ENCODE measurements at places on chromosomes 2 and 18.

DNA sequence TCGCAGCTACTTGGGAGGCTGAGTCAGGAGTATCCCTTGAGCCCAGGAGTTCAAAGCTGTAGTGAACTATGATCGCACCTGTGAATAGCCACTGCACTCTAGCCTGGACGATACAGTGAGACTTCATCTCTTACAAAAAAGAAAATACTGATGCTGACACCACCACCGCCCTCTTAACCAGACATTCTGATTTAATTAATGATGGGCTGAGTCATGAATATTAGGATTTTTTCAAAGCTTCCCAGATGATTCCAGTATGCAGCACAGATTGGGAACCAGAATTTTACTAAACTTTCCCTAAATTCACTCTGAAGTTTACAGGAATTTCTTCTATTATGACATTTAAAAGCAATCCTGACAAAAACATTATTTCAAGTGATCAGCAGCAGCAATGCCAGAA lies 130.1 kb downstream of the ERBB4 start:
- no peak for DNase-seq

DNA sequence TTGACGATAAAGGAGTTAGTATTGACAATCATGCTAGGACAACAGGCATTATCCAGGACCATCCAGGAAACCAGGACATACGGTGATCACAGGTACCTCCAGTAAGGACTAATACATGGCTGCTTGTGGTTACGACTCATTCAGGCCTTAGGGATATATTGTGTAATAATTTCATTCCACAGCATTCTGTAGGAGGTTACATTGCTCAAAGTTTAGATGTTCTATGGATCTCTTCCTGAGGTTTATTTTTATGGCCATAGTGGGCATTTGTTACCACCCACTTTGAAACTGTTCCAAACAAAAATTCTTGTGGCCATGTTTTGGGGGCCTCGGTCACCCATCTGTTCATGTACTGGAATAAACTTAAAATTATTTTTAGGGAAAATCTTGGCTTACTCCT lies 431.6 kb downstream of the METTL4 start:
- no peak for DNase-seq

GRCh38 chr2:636641-637405 lies 40.4 kb downstream of the TMEM18 start:
- DNase-seq: no peak

- DNase-seq: no peak
Measured at GRCh38 chr2:171347591-171348032, 86.2 kb downstream of the METTL8 start.

DNA sequence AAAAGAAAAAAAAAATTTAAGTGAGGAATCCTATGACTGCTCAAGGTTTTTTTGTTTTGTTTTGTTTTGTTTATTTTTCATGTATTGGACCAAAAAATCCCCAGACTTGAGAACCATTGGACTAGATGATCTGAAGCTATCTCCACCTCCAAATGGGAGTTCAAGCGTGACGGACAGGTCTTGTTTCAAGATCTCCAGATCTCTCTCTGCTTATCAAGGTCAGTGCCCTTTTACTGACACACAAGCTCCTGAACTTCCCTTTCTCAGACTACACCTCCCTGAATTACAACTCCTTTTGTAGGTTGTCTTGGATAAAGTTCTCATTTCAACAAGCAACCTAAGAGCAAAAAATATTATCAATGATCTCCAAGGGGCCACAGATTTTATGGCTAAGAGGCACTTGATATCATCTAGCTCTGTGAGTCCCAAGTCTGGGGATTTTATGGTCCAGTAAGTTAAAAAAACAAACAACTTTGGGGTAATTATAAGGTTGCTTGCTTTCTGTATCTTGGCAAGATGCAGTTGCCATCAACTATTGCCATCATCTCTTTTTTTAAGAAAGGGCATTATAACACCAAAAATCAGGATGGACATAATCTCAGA lies 396.0 kb upstream of the ATP5MC3 start:
- DNase-seq: no peak

DNA sequence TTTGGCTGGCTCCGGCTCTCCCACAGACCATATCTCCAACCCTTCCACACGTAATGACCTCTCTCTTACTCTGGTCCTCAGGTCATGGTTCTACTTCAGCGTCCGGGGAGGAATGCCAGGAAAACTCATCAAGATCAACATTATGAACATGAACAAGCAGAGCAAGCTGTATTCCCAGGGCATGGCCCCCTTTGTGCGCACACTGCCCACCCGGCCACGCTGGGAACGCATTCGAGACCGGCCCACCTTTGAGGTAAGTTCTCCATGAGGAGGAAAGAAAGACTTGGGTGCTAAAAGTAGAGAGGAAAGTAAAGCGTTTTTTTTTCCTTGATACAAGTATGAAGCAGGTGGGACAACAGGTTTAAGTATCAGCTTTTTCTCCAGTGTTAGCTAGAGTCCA lies 1.9 kb downstream of the AGBL5 start:
- DNase-seq: no peak

DNA sequence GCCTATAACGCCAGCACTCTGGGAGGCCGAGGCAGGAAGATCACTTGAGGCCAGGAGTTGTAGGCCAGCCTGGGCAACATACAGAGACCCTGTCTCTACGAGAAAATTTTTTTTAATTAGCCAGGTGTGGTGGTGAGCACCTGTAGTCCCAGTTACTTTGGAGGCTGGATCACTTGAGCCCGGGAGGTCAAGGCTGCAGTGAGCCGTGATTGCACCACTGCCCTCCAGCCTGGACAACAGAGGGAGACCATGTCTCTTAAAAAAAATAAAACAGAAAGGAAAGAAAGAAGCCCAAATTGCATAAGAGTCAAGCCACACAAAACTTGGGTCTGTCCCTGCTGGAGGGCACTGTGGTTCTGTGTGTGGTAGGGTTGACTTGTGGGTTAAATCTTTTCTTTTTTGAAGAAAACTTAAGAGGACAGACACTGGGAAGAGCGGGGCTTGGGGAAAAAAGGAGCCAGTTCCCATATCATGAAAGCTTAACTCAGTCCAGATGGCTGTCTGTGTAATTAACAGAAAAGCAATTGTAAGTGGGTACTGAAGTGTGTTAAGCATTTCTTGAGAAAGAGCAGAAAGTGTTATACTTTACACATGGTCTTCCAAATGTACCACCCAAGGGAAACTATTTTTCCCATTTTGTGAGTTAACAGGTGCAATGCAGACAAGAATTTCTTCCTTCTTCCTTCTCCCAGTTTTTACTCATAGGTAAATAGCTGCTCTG lies 115.1 kb downstream of the ALPK2 start:
- no peak for DNase-seq

DNA sequence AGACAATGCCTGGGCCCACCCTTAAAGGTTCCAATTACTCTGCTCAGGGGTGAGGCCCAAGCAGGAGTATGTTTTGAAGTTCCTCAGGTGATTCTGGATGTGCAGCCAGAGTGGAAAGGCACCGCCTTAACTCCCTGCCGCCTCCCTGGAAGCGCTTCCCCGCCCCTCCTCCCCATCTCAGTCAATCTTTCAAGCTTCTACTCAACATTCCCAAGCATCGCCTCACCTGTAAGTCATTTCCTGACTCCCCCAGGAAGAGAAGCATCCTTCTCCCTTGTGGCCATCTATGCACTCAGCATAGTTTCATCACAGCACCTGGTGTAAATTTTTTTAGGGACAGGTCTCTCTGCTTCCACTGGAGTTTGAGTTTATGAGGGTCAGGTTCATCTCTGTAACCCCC lies 67.5 kb downstream of the MYL12B start:
- no peak for DNase-seq

GRCh38 chr2:126145752-126146151 lies 510.2 kb upstream of the GYPC start:
- DNase-seq: no peak

DNA sequence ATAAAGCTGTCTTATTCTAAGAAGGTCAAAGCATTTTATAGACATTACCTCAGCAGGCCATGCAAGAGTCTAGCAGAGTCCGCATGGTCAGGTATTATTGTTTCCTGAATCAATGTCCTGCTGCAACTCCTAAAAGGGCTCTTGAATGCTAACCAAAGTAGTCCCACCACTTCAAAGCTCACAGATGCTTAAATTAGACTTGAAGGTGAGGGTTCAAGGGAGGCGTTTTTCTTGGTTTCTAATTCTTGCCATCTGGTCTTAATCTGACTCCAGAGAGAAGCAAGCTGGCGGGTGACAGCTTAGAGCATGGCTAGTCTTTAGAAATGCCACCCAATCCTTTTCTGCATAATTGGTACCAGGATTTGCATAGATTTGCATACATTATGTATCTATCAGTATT lies 226.3 kb downstream of the MREG start:
- DNase-seq: no peak

DNA sequence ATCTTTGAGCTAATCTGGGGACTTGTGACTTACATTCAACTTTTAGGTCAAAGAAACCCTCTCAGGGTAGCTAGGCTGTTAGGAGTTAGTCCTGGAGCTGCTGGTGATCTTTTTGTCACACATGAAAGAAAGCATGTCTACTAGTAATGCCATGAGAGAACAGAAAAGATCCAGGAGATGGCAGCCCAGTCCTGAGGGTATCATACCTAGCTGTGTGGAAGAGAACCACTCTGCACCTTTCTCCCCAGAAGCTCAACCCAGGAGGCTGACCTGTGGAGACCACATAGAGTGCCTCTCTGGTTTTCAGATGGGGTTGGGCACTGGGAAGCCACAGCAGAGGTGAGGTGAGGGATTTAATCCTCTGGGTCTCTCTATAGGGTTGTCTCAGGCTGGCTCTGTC lies 460.2 kb upstream of the UBE2E3 start:
- no peak for DNase-seq

GRCh38 chr2:110205660-110206455 lies 1.0 kb upstream of the NPHP1 start:
- DNase-seq: no peak

DNA sequence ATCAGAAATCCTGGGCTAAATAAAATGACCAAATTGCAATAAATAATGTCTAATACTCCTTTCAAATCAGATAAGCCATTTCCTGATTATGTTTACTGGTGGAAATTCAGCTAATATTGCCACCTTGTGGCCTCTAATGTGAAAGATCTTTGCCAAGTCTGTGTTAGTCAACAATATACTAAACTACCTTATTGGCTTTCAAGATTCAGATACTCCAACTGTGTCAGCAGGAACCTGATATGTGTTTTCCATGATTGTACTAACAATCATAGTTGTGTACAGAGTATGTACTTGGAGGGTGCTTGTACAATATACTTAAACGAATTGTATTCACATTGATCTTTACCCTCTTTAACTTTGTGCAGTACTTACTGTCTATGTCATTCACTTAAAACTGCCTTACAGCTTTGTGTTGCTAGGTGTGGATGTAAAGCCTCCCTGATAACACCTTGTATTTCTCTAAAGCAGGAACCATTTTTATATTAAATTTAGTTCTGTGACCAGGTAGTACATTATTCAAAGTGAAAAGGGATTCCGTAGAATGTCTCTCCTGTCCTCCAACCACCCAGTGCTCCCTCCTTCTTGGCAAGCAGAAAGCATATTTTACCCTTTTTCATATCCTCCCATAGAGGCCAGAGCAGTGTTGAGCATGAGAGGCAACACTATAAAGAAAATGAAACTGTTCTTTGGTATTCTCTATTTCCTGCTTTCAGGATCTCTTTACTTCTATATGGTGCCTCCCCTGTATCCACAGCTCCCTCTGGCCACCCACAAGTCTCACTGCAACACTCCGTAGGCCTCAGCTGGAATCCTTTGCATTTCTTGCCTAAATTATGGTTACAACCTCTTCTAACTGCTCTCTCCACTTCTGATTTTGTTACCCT lies 75.2 kb upstream of the C2orf15 start:
- DNase-seq: no peak

DNA sequence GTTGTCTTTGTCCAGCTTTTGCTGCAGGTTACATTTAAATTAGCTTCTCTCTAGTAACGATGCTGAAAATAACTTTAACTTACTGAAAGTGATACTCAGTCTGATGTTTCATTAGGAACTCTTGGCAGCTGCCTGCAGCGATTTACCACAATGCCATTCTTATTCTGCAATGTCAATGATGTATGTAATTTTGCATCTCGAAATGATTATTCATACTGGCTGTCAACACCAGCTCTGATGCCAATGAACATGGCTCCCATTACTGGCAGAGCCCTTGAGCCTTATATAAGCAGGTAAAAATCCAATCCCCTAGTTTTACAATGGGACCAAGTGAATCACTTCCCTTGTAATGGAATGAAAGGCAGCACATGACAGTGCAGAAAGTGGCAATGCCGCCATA lies 16.3 kb upstream of the MFF start:
- no peak for DNase-seq

- peak; percentile 42 for DNase-seq
Measured at GRCh38 chr2:33598561-33599174, 431 bp downstream of the FAM98A start.

GRCh38 chr2:54574107-54574859 lies 118.2 kb downstream of the SPTBN1 start:
- peak; percentile 68 for DNase-seq

GRCh38 chr18:10018289-10018688 lies 104.5 kb downstream of the VAPA start:
- no peak for DNase-seq

GRCh38 chr2:162072181-162072702 lies 1.8 kb downstream of the DPP4 start:
- DNase-seq: no peak

- DNase-seq: no peak
Measured at GRCh38 chr2:181789827-181790448, 101.6 kb upstream of the ITPRID2 start.

- no peak for DNase-seq
Measured at GRCh38 chr2:84478867-84479266, 19.8 kb upstream of the SUCLG1 start.

DNA sequence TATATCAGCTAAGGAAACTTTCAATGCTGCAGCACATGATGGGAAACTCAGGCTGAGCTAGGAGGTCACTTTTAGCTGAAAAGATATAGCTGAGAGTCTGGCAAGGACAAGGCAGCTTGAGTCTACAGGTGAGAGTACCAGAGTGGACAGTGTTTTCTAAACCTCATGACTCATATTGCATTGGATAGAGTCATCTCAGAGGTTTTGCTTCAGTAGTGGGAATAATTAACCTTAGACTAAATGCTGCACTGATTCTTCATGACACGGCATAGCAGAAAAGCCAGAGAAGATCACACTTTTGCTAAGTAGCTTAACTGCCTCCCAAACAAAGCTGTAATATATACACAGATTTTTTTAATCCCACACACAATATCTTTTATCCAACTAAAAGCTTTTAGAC lies 865.0 kb upstream of the CDH2 start:
- DNase-seq: no peak

DNA sequence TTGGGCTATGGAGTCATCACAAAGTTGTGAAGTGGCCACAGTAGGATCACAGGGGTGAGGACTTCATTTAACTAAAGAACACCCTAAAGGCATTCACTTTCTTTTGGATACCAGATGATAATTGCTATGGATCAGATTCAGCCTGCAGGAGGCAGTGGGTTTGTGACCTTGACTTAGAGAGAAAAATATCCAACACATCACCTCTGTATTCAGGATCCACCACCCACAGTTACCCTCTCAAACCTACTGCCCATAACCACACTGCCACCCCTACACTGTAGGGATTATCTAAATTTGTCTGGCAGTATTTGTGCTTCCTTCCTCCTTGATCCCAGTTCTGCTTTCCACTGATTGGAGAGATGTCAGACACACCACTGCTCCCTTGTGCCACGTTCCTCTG lies 269.4 kb downstream of the MYCN start:
- DNase-seq: no peak

- no peak for DNase-seq
Measured at GRCh38 chr2:112530728-112531127, 11.5 kb upstream of the POLR1B start.

GRCh38 chr2:23423062-23423872 lies 38.3 kb downstream of the KLHL29 start:
- no peak for DNase-seq

GRCh38 chr18:44341759-44342158 lies 338.9 kb upstream of the SETBP1 start:
- no peak for DNase-seq
